ENCODE measurements at places on chromosomes 4 and X.

GRCh38 chr4:47010912-47011446 is 17.6 kb upstream of the GABRA4 start:
- no peak for DNase-seq

DNA sequence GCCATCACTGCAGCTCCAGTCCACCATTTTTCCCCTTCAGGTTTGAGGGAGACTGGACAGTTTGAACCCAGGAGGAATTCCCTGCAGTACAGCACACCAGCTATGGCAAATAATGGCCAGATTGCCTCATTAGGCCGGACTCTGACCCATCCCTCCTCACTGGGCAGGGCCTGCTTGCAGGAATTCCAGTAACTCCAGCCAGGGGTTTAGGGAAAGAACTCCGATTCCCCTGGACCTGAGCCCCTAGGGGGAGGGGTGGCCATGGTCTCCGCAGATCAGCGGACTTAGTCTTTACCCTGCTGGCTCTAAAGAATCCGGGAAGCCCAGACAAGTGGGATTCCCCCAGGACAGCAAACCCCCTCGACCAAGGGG is 342.8 kb downstream of the DMD start:
- no peak for DNase-seq

DNA sequence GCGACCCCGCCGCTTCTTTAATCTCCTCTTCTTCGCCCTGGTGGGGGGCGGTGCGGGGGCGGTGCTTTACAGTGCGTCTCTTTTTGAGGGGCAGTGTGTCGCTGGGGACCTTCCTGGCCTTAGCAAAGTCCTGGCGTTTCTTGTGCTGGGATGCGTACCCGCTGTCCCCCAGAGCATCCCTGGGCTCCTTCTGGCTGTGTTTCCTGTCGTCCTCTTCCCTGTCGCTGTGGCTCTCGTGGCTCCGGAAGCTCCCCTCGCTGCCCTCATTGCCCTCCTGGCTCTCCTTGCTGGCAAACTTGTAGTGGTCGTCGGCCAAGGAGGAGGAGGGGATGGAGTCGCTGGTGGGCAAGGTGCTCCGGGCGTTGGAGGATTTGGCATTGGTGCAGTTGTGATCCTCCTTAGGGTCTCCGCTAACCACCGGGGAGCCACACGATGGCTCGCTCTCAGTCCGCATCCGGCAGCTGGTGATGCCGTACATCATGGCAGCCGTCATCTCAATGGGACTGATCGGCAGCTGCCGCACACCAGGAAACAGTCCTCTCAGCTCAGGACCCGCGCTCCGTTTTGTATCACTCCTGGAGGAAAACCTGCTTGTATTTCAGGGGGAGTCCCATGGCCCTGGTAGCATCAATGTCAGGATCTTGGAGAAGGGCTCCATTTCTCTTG is 30.4 kb upstream of the TMSB15A start:
- DNase-seq: no peak

GRCh38 chr4:71095141-71095540 is 101.7 kb downstream of the DCK start:
- no peak for DNase-seq

GRCh38 chr4:123093236-123093635 is 170.8 kb upstream of the NUDT6 start:
- DNase-seq: no peak

GRCh38 chrX:130263016-130263415 is 5.7 kb downstream of the ZNF280C start:
- no peak for DNase-seq

- DNase-seq: no peak
These were observed 56.4 kb downstream of the PDGFC start for GRCh38 chr4:156915221-156915620.
